ENCODE measurements at places on chromosomes 5 and 9. TPM values are rescaled to one million over a fixed set of nuclear protein-coding genes. Genes with fewer than 3 reads are reported as not detected.

GRCh38 chr9:124606027-124606426 lies 98.8 kb upstream of the NR5A1 start:
- no peaks in the 10 kb centered on the region for H3K27me3 ChIP-seq
- no peak for DNase-seq
- H3K36me3 ChIP-seq: no peaks in the 10 kb centered on the region
- no peaks in the 10 kb centered on the region for H3K4me1 ChIP-seq

DNA sequence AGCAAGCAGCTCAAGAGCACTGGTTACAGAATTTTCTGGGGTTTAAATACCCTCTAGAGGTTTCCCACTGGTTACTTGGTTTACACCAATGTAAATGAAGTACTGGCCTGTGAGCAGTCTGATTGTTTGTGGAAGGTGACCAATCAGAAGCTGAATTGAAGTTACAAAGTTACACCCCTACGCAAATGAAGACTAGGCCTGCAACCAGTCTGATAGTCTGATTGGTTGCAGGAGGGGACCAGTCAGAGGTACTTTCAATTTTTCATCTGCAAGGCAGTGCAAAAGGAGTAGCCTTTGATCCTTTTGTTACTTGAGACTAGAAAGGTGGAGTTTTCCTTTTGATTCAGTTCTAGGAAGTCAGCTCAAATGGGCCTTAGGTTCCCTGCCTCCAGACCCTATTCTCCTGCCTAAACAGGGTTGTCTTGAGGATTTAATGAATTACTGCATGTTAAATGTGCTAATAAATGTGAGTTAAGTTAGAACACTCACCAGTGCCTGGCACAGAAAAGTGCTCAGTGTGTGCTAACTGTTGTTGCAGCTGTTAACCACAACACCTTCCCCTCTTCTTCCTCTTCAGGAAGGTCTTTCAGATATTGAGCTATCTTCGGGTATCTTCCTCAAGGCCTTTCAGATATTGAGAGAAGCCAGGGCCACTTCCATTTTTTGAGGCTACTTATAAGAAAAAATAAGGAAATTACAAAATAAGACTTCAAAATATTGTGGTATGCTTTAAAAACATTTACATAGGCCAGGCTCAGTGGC lies 32.1 kb upstream of the CLINT1 start:
- no peaks in the 10 kb centered on the region for H3K27me3 ChIP-seq
- DNase-seq: no peak
- H3K36me3 ChIP-seq: no peaks in the 10 kb centered on the region

DNA sequence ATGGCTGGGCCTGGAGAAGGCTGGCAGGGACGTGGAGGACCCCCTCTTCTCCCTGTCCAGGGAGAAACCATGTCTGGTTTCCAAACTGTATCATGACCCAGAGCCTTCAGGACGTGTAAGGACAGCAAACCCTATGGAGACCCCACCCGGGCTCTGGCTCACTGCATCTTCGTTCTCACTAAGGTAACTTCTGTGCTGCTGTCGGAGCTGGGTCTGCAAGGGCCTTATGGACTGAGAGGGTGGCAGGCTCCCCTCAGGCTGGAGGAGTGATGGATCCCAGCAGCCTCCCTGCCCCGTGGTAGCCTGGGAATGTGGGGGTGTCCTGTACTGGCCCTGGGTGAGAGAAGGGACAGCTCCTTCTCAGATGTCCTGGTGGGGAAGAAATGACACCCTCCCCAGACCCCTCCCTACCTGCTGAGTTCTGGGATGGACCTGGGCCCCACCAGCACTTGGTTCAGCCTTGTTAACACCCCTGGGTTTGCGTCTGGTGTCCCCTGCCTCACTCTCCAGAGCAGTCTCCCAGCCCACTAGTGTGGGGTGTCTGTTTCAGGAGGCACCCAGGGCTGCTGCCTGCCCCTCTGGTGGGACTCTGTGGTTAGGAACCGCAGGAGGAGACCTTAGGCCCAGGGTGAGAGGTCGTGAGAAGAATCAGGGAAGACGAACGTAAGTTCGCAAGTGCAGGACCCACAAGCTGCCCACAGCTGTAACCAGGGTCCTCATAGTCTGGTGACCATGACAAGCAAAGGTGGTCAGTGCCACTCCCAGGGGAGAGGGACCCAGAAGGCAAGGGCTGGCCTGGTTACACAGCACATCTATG lies 6.6 kb downstream of the SPATA31E1 start:
- no peaks in the 10 kb centered on the region for H3K4me1 ChIP-seq
- no peak overlapping the region for H3K4me3 ChIP-seq
- no peaks in the 10 kb centered on the region for H3K27me3 ChIP-seq
- no peaks in the 10 kb centered on the region for H3K36me3 ChIP-seq
- DNase-seq: no peak

Gene SLC1A3
- total RNA-seq: 25.3 TPM

GRCh38 chr5:126384985-126385384 lies 38.2 kb upstream of the GRAMD2B start:
- no peak for DNase-seq
- H3K36me3 ChIP-seq: no peaks in the 10 kb centered on the region
- H3K4me1 ChIP-seq: peaks cover 33% of the 10 kb centered on the region
- no peak overlapping the region for H3K4me3 ChIP-seq
- H3K27me3 ChIP-seq: no peaks in the 10 kb centered on the region

Gene FRMD3
- total RNA-seq: 38.7 TPM

Gene LRRTM2
- not detected for total RNA-seq

Gene HSPA5
- total RNA-seq: 79.5 TPM

DNA sequence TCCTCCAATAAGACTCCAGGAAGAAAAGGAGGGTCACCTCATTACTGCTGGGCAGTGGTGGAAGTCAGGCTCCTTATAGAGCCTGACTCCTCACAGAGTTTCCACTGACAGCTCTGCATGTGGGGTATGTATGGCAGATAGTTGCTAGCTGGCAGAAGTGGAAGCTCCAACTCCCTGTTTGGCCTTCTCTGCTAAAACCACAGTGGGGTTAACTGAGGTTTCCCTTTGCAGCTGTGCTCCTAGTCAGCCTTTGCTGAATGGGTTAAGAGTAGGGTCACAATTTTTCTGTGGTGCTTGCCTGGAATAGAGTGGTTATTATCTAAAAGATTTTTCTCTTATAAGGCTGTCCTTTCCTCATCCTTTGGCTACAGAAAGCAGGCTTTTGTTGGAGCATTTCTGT lies 327.5 kb downstream of the FBXL17 start:
- no peak for DNase-seq
- H3K36me3 ChIP-seq: no peaks in the 10 kb centered on the region

DNA sequence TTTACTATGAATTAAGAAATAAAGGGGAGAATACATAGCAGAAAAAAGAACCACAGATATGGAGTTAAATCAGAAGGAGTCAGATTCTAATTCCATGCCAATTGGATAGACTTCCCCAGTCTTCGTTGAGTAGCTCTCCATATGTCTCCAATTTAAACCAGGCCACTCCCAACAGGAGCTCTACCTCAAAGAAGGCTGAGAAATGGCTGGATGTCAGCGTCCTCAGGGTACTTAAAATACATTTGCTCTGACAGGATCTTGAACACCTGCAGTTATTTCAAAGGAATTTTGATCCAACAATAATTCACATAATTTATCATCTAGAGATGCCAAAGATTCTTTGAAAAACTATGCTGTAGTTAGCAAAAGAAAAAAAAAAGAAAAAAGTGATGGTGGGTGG lies 133.9 kb upstream of the FBN2 start:
- H3K27me3 ChIP-seq: no peaks in the 10 kb centered on the region
- H3K27ac ChIP-seq: no peak overlapping the region
- no peak overlapping the region for H3K4me3 ChIP-seq
- H3K36me3 ChIP-seq: no peaks in the 10 kb centered on the region

DNA sequence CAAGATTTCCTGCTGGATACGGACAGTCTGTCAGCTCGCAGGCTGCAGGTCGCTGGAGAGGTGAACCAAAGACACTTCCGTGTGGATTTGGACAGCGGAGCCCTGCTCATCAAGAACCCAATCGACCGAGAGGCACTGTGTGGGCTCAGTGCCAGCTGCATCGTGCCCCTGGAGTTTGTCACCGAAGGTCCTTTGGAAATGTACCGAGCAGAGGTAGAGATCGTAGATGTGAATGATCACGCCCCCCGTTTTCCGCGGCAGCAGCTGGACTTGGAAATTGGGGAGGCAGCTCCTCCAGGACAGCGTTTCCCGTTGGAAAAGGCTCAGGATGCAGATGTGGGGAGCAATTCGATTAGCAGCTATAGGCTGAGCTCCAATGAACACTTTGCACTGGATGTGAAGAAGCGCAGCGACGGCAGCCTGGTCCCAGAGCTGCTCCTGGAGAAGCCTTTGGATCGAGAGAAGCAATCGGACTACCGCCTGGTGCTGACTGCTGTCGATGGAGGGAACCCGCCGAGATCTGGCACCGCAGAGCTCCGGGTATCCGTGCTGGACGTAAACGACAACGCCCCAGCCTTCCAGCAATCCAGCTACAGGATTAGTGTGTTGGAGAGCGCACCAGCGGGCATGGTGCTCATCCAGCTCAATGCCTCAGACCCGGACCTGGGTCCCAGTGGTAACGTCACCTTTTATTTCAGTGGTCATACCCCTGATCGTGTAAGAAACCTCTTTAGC lies 658 bp downstream of the PCDHGC4 start:
- H3K27ac ChIP-seq: no peak overlapping the region
- peaks cover 15% of the 10 kb centered on the region for H3K4me1 ChIP-seq
- DNase-seq: no peak
- H3K27me3 ChIP-seq: peaks cover 12% of the 10 kb centered on the region
- H3K36me3 ChIP-seq: no peaks in the 10 kb centered on the region
- peak overlapping the region; percentile 57 for H3K4me3 ChIP-seq

- no peak overlapping the region for H3K27ac ChIP-seq
- H3K27me3 ChIP-seq: no peaks in the 10 kb centered on the region
- no peak overlapping the region for H3K4me3 ChIP-seq
- H3K4me1 ChIP-seq: peaks cover 22% of the 10 kb centered on the region
Observed at GRCh38 chr9:111913159-111913558, 16.5 kb downstream of the UGCG start.

GRCh38 chr9:136193127-136193890 lies 11.6 kb downstream of the LHX3 start:
- no peak overlapping the region for H3K4me3 ChIP-seq
- DNase-seq: no peak
- no peak overlapping the region for H3K27ac ChIP-seq
- no peaks in the 10 kb centered on the region for H3K4me1 ChIP-seq

Gene CDC25C
- total RNA-seq: not detected

- no peak overlapping the region for H3K4me3 ChIP-seq
- no peaks in the 10 kb centered on the region for H3K27me3 ChIP-seq
- no peak for DNase-seq
- H3K4me1 ChIP-seq: no peaks in the 10 kb centered on the region
Observed at GRCh38 chr9:68574150-68574549, 33.5 kb upstream of the TMEM252 start.

- H3K4me1 ChIP-seq: no peaks in the 10 kb centered on the region
- no peak for DNase-seq
- H3K4me3 ChIP-seq: no peak overlapping the region
- no peaks in the 10 kb centered on the region for H3K27me3 ChIP-seq
- H3K36me3 ChIP-seq: no peaks in the 10 kb centered on the region
Observed at GRCh38 chr5:80387063-80387768, 20.6 kb upstream of the ZFYVE16 start.

DNA sequence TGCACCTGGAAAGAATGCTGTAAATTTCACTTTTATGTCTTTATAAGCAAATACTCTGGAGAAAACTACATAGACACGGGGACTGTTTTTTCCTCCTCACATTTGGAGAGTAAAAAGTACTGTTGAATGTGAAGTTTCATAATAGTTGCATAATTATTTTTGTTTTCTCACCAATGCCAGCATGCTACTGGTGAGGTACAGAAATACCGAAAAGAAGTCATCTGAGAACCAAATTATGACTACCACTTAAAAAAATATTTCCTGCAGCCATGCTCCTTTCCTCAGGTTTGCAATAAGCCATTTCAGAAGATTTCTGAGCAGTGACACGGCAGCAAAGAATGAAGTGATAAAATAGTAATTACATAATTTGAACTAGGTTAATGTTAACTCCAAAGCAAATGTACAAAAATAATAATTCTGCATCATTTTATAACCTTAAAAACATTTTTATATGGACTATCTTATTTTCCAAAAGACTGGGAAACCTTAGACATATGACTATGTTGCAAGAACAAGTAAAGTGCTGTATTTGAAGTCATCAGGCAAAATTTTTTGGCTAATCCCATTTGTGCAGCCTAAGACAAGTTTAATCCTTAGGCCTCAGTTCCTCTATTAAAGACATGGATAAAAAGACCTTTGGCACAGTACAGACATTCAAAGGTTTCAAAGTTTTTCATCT lies 144.7 kb downstream of the PCSK1 start:
- H3K4me1 ChIP-seq: no peaks in the 10 kb centered on the region
- DNase-seq: no peak
- H3K36me3 ChIP-seq: no peaks in the 10 kb centered on the region
- no peak overlapping the region for H3K4me3 ChIP-seq
- H3K27ac ChIP-seq: no peak overlapping the region
- no peaks in the 10 kb centered on the region for H3K27me3 ChIP-seq

Gene FAM153A
- total RNA-seq: 1.1 TPM

GRCh38 chr9:7536310-7536939 lies 263.2 kb downstream of the DMAC1 start:
- no peaks in the 10 kb centered on the region for H3K4me1 ChIP-seq
- H3K36me3 ChIP-seq: no peaks in the 10 kb centered on the region
- H3K4me3 ChIP-seq: no peak overlapping the region
- DNase-seq: no peak

Gene CDC26
- 24.1 TPM for total RNA-seq

Gene FGF18
- total RNA-seq: 0.17 TPM

DNA sequence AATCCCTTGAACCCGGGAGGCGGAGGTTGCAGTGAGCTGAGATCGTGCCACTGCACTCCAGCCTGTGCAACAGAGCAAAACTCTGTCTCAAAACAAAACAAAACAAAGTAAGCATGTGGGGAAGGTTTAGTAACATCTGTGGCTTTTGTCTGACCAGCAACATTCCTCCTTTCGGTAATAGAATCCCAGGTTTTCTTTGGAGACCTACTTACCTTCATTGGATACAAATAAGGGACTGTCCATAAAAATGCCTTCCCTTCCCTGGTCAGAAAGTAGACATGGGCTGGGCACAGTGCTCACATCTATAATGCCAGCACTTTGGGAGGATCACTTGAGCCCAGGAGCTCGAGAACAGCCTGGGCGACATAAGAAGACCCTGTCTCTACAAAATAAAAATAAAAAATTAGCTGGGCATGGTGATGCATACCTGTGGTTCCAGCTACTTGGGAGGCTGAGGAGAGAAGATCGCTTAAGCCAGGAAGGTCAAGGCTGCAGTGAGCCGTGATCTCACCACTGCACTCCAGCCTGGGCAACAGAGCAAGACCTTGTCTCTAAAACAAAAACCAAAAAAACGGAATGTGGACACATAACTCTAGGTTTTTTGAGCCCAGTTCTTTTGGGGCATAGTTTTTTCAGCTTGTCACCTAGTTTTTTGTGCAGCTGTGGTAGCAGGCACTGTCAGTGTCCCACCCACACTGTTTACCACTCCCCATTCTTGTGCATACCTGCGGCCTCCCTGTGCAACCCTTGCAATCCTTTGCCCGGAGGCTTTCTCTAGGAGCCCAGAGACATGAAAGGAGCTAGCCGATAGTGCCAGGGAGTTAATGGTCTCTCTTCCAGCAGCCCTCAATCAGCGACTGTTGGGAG lies 9.0 kb upstream of the SPINK4 start:
- DNase-seq: no peak
- H3K4me3 ChIP-seq: no peak overlapping the region
- H3K27ac ChIP-seq: no peak overlapping the region
- H3K27me3 ChIP-seq: no peaks in the 10 kb centered on the region
- H3K4me1 ChIP-seq: no peaks in the 10 kb centered on the region
